Dermis blood vessel endothelial cell (primary cell): ENCODE measurements at places on chromosomes 1 and 21. TPM values are rescaled to one million over a fixed set of nuclear protein-coding genes. Genes with fewer than 3 reads are reported as not detected.

Gene PDC
- not detected in 2 replicates for total RNA-seq

Gene SPRR1A
- total RNA-seq, result not detected in 2 replicates

Gene THEM5
- 0.17 TPM in 1 of 2 replicates, not detected in the other for total RNA-seq

Gene EGLN1
- total RNA-seq, result 125 and 129 TPM in 2 replicates

Gene SYT14
- 0.09 and 0.17 TPM in 2 replicates for total RNA-seq
